ENCODE measurements at places on chromosomes 5 and 9.

DNA sequence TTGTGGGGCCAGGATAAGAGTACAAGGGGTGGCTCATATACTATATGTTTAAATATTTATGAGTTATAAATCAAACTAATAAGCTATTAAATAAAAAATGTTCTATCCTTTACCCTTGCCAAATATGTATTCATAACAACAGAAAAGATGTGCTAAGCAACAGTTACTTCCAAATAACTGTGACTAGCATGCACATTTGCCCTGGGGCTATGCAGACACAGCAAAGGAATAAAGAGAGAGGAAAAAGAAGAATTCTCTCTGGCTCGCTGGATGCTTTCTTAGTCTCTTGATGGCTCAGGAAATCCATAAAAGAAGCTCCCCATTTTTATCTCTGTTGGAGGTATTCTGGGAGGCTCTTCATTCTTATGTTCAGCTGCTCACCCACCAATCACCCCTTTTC, 182.4 kb upstream of the ATP10B start:
- DNase-seq = no peak

- peak; percentile 39 for DNase-seq
Observed at GRCh38 chr5:14035859-14036503, 91.5 kb upstream of the DNAH5 start.

GRCh38 chr5:134833340-134834032, 12.3 kb upstream of the C5orf24 start:
- DNase-seq = no peak

GRCh38 chr5:80289320-80289719, 30.5 kb upstream of the SPZ1 start:
- no peak for DNase-seq

- DNase-seq = no peak
Observed at GRCh38 chr5:76249621-76250020, 153.5 kb upstream of the IQGAP2 start.

- DNase-seq = no peak
Observed at GRCh38 chr5:157766442-157766841, 22.9 kb downstream of the LSM11 start.

DNA sequence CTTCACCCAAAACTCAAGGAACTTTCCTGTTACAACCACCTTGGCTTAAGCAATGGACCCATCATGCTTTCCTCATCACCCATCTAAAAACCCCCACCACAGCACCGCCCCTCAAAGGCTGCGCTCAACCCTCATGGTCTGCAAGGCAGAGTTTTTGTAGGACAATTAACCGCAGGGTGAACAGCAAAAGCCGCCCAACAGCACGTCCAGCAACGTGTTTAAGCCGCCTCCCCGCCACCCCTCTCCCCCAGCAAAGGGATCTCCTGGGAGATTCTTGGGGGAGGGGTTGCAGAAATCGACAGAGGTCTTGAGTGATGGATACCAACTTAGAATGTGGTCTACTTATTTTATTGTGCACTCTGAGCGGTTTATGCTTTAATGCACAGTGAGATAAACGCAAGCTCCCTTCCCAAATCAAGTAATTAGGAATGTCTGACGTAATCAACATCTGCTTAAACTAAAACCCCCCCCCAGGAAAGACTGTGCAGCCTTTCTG, 1.9 kb downstream of the ROR2 start:
- no peak for DNase-seq

GRCh38 chr5:115306011-115306536, 9.6 kb upstream of the CCDC112 start:
- DNase-seq = no peak

DNA sequence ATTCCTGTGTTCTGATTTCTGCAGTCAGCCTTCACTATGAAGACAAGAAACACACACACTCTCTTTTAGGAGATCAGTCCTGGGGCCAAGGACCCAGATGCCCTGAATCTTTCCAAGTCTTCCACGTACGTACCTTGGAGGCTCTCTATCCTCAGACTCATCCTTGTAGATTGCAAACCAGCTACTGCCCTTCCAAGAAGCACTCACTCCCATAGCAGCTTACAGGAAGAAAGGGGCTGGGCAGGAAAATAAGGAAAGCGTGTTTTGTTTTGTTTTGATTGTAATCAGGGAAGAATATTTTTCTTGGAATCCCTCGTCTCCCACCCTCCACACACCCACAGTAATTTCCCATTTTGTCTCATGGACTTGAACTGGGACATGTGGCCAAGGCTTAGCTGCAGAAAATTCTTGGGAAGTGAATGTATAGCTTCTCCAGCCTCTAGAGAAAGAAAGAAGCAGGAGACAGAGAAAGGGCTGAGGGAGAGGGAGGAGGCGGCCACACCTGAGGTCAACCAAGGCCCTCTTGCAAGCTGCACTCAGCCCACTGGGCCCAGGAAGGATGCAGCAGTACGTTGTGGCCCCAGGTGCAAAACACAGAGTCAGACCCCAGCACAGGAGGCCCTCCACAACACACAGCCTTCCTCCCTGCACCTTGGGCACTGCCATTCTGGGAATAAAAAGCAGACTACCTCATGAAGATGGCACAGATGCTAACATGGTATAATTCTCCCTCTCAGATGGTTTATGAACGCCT, 29.9 kb downstream of the IRX2 start:
- DNase-seq = no peak

GRCh38 chr9:129336601-129337331, 158.7 kb upstream of the IER5L start:
- DNase-seq = no peak

DNA sequence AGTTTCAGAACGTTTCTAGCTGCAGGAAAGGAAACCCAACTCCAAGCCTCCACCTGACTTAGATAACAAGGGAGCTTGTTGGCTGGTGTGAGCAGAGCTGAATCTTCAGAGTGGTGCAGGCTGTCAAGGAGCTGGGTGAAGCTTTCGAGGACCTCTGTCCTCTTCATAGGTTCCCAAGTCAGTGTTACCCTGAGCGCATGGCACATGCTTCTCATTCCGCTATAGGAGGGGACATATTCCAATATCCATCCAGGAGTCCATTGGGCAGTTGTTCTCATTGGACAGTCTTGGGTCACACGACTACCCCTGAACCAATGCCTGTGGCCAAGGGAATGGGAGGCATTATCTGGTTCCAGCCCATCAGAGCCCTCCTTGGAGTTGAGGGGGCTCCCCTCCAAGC, 50.3 kb downstream of the DUSP1 start:
- DNase-seq = no peak

DNA sequence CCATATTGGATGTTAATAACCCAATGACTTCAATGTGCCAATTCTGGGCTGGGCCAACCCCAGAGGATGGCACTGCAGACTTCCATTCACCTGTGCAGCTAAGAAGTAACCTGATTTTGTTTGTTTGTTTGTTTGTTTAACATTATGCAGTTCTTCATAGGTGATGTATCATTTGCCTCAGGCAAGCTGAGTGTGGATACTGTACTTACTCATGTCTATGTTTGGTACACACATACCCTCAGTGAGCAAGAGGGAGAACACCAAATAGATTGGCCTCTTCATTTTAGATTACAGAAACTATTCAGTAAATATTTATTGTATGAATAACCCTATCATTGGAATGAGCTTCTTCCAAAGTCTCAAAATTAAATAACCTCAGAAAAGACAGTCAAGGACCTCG, 180.2 kb upstream of the SMC2 start:
- DNase-seq = no peak

DNA sequence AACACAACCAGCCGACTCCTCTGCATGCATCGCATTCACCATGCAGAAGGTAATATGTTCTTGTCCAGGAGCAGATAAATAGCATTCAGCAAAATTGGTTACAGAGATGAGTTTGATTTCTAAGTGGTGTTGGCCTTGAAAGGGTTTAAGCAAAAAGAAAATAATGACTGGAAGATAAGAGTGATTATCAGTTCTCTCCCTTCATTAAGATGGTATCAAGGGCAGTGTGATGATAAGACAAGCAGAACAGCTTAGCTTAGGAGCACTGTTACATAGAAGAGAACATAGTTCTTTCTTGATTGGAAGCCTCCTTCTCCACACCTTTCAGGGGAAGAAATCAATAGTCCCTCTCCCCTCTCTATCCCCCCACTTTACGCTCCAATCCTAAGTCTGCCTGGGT, 121.5 kb downstream of the GALNT10 start:
- DNase-seq = no peak

GRCh38 chr9:135074354-135075233, 12.9 kb upstream of the OLFM1 start:
- no peak for DNase-seq

DNA sequence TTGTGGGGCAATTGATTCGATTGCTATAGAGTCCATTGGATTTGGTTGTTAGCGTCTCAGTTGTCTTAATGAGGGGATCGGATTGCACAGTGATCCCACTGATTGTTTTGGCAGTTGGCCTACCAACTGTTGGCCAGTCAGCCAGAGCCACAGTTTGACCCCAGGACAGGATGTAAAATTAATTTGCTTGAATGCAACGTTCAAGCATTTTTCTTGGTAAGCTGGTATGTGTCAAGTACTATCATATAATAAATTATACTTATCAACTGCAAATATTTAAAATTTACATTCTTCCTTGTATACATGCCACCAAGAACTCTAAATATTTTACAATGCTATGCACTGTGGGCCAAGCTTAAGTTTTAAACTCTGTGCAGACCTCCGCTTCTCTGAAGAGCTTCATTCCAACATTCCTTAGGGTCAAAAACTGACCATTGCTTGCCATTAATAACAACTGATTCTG, 80.4 kb upstream of the OSMR start:
- DNase-seq = no peak

GRCh38 chr5:176533894-176534611, 3.1 kb downstream of the RNF44 start:
- no peak for DNase-seq

- no peak for DNase-seq
Observed at GRCh38 chr5:139038613-139039305, 159.4 kb downstream of the SIL1 start.

GRCh38 chr5:147658293-147658932, 124.1 kb downstream of the JAKMIP2 start:
- DNase-seq = no peak

DNA sequence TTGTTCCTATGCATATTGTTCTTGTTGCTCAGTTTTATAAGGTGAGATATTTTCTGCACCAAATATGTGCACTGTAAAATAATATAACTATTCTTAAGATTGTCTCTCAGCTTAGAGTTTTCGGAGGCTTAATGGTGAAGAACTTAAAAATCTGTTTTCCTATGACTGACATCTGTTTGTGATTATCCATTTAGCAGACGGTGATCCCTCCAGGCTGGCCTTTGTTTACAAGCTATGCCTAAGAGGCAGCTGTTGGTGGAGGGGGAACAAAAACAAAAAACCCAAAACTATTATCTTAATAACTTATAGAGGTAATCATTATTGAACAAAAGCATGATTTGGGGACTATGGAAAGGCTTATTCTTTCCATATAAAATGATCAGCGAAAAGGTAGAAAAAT, 658 bp downstream of the PDCD1LG2 start:
- no peak for DNase-seq

GRCh38 chr5:18985171-18985758, 1002.7 kb downstream of the CDH18 start:
- no peak for DNase-seq

GRCh38 chr9:131554843-131555351, 9.6 kb downstream of the PRRT1B start:
- DNase-seq = no peak

GRCh38 chr9:124675261-124676158, 95.6 kb downstream of the NR6A1 start:
- DNase-seq = no peak

DNA sequence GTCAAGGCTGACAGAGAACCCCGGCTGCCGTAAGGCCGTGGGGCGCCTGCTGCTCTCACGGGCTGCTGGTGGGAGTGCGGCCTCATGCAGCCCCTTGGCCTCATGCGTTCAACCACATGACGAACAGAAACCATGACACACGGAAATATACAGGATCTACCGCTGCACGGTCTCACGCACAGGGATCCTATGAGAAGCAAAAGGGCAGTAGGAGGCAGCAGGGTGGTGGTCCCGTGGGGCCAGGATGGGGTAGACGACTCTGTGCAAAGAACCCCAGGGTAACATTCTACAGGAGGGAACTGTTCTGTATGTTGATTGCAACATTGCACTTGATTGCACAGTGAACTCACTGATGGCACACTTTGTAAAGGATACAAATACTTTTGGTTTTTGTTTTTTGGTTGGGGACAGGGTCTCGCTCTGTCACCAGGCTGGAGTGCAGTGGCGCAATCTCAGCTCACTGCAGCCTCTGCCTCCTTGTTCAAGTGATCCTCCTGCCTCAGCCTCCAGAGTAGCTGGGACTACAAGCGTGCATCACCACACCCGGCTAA, 51.6 kb downstream of the NACC2 start:
- no peak for DNase-seq

- no peak for DNase-seq
Observed at GRCh38 chr9:136079916-136080246, 15.2 kb downstream of the NACC2 start.

DNA sequence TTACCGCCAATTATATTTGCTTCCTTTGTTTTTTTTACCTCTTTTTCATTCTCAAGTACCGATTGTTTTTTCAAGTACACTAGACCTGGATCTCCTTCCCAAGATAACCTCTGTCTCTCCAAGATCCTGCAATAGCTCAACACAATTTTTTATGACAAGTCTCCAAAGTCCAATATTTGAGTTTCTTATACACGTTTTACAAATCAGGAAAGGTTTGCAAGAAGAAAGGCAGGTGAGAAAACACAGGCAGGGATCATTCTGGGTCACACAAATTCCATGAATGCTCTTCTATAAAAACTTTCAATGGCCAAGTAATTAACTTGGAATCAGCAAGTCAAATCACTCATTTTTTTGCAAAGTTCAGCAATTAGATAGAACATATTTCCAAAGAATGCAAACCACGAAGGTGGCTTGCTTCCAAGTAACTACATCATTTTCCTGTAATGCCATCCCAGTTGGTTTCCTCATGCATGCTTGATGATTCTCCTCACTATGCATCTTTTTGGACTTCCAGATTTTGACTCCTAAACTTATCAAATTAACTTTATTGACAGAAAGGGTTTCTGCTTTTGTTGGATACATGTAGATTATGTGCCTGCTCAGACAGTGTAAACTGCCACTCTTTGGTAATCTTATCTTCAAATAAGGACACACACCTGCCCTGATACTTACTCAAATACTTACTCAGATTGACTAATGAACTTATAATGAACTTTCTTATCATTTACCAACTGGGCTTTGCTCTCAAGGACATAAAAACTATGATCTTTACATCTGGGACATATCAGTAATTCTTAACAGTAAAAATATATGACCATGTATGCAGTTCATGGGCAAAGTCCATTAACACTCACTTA, 24.7 kb upstream of the IFNE start:
- no peak for DNase-seq

- no peak for DNase-seq
Observed at GRCh38 chr5:35294976-35295375, 64.7 kb upstream of the PRLR start.

DNA sequence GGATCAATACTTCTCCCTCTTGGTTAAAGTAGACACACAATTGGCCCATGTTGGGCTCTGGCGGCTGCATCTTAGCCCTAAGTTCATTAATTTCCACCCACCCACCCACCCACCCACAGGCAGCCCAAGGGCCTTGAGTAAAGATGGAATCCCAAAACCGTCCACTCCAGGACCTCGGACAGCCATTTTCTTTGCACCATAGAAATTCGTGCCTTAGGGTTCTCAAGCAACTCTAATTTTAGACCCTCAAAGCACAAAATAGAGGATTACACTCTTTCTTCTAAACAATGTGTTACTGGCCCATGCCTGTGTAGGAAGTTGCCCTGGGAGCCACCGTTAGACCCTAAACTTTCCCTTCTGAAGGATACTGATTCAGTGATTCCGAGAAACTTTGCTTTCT, 568.5 kb downstream of the IRX1 start:
- no peak for DNase-seq

GRCh38 chr5:123708074-123708806, 196.3 kb downstream of the CSNK1G3 start:
- no peak for DNase-seq

- DNase-seq = no peak
Observed at GRCh38 chr9:92276331-92277032, 17.0 kb downstream of the IARS1 start.

Measured in putamen (tissue), 1 donor.